HFFc6 (cell line): ENCODE measurements at places on chromosomes 13 and 19. TPM values are rescaled to one million over a fixed set of nuclear protein-coding genes. Genes with fewer than 3 reads are reported as not detected.
A peak's percentile ranks its signal among the peaks of the same experiment; 100 is the strongest.

The S1PR4 gene
- total RNA-seq = not detected in 3 replicates

The LCP1 gene
- total RNA-seq = not detected in 3 replicates

The SEMA6B gene
- 0.23 TPM in 1 of 2 replicates, not detected in the other for total RNA-seq

GRCh38 chr13:75633285-75633684, 2.8 kb upstream of the LMO7 start:
- peaks cover 4% of the 10 kb centered on the region; the same call in 1 of the 2 replicates for H3K27me3 ChIP-seq
- H3K4me3 ChIP-seq = peak overlapping the region; percentile 97
- peaks cover 49% of the 10 kb centered on the region for H3K4me1 ChIP-seq
- H3K27ac ChIP-seq = peak overlapping the region; percentile 91
- DNase-seq = peak; percentile 98

GRCh38 chr13:105763851-105764250, 771.6 kb downstream of the EFNB2 start:
- no peaks in the 10 kb centered on the region; the same call in 1 of the 2 replicates for H3K4me1 ChIP-seq
- H3K36me3 ChIP-seq = no peaks in the 10 kb centered on the region
- no peak for DNase-seq

DNA sequence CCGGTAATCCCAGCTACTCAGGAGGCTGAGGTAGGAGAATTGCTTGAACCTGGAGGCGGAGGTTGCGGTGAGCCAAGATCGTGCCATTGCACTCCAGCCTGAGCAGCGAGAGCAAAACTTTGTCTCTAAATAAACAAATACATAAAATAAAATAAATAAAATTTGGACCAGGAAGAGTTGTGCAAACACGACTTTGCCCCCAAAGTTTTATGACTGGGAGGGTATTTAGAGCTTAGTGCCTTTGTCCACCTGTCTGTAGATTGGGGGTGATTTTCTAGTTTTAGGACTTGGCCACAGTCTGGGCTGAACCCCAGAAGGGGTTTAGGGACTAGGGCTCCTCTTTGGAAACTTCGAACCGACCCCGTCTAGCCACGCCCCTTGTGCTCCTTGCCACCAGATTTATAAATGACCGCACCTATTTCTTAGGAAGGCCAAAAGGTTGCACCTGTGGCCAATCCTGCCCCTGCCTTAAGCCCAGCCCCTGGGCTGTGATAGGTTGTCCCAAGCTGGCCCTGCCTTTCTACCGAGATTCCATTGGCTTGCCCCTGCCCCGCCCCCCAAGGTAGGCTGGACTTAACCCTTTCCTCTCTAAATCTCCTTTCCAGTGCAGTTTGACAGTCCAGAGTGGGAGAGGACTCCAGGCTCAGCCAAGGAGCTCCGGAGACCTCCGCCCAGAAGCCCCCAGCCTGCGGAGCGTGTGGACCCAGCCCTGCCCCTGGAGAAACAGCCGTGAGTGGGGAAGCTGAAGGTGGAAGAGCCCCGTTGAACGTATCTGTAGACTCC, 5.3 kb downstream of the SHD start:
- H3K36me3 ChIP-seq = no peaks in the 10 kb centered on the region
- peaks cover 30% of the 10 kb centered on the region for H3K27me3 ChIP-seq
- DNase-seq = no peak

GRCh38 chr19:6720369-6721137, at the start of gene C3:
C3 (minus strand) TSS chr19:6720650; CDS start chr19:6720589, 61 bp downstream.
- H3K4me3 ChIP-seq = no peak within 1 kb of the TSS
- peaks cover 20% of the 10 kb centered on the region for H3K4me1 ChIP-seq
- H3K27me3 ChIP-seq = peaks cover 20% of the 10 kb centered on the region
- no peak within 1 kb of the TSS for H3K27ac ChIP-seq
- H3K36me3 ChIP-seq = peaks cover 6% of the 10 kb centered on the region

DNA sequence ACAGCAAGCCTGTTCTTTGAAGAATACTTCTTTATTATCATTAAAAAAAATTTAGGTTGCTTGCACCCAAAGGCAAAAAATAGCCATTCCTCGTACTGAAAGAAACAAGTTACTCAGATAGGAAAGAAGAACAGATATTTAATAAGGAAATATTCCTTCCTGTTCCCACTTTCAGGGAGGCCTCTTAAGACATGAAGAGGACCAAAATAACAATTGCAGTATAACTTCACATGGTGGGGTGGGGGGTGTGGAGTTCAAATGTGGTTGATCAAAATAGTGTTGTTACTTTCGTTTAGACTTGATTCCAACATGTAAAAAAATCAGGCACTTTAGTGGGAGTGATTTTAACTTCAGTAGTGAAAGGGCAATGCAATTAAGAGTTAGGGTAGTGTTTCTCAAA, 3.6 kb downstream of the RGCC start:
- H3K4me3 ChIP-seq = no peak overlapping the region
- H3K27me3 ChIP-seq = peaks cover 22% of the 10 kb centered on the region
- no peaks in the 10 kb centered on the region for H3K36me3 ChIP-seq
- peaks cover 16% of the 10 kb centered on the region for H3K4me1 ChIP-seq

GRCh38 chr19:33376423-33376822, 2.9 kb downstream of the CEBPG start:
- H3K27ac ChIP-seq = peak overlapping the region; percentile 87
- H3K27me3 ChIP-seq = peaks cover 5% of the 10 kb centered on the region
- DNase-seq = peak; percentile 76
- peaks cover 39% of the 10 kb centered on the region for H3K4me1 ChIP-seq
